Psoas muscle (tissue), 8 donors: ENCODE measurements at places on chromosomes 5 and 9. TPM values are rescaled to one million over a fixed set of nuclear protein-coding genes. Genes with fewer than 3 reads are reported as not detected.
A peak's percentile ranks its signal among the peaks of the same experiment; 100 is the strongest.

- H3K27ac ChIP-seq: no peak overlapping the region
- no peaks in the 10 kb centered on the region for H3K36me3 ChIP-seq
- DNase-seq: no peak
Measured at GRCh38 chr5:78655746-78656290, 7.2 kb upstream of the LHFPL2 start.

GRCh38 chr5:93150311-93151012 lies 430.6 kb downstream of the NR2F1-AS1 start:
- H3K36me3 ChIP-seq: no peaks in the 10 kb centered on the region
- no peak overlapping the region for H3K4me3 ChIP-seq
- H3K4me1 ChIP-seq: peaks cover 7% of the 10 kb centered on the region
- no peak overlapping the region for H3K27ac ChIP-seq
- DNase-seq: no peak

DNA sequence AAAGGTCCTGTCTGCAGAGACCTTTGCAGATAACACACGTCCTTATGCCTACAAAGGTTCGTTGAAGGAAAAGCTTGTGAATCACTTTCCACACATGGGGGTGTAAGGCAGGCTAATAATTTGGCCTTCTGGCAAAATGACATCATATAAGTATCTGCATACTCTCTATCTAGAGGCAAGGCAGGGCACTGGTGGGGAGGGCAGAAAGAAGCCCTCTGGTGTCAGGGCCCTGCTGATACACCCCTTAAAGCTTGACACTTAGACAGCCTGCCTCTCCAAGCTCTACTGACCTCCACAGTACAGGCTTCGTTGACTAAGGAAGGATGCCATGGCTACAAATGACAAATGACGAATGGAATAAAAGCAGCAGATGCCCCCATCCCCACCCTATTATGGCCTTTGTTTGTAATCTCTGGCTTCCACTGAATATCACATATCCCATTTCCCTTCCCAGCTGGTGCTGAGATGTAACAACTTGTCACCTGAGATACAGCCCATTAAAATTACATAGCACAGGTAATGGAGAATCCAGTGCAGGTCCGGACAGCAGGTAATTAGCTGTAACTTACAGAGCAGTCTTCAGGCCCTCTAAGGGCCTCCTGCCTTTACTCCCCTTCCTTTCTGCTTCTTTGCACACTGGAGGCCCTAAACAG lies 76.9 kb upstream of the IFNK start:
- H3K27me3 ChIP-seq: no peaks in the 10 kb centered on the region
- DNase-seq: no peak
- H3K4me1 ChIP-seq: no peaks in the 10 kb centered on the region
- H3K36me3 ChIP-seq: no peaks in the 10 kb centered on the region
- no peak overlapping the region for H3K27ac ChIP-seq
- H3K4me3 ChIP-seq: no peak overlapping the region

DNA sequence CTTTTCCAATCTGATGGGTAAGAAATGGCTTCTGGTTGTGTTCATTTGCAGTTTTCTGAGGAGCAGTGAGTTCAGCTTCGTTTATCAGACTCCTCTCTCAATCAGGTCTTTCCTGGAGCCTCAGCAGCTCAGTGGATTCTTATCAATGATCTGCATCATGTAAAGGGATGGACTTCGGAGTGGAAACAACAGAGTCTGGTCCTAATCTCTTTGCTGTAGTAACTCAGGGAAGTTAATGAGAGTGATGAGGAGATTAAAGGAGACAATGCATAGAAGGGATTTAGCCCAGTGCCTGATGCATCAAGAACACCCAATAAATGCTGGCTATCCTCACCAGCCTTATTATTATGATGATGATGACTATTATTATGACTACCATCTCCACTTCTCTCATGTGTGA lies 47.2 kb downstream of the SMIM23 start:
- no peak for DNase-seq
- H3K4me1 ChIP-seq: no peaks in the 10 kb centered on the region
- no peaks in the 10 kb centered on the region for H3K36me3 ChIP-seq
- no peak overlapping the region for H3K27ac ChIP-seq
- no peak overlapping the region for H3K4me3 ChIP-seq
- H3K27me3 ChIP-seq: no peaks in the 10 kb centered on the region

- H3K27ac ChIP-seq: no peak overlapping the region
- no peak overlapping the region for H3K4me3 ChIP-seq
- peaks cover 27% of the 10 kb centered on the region for H3K4me1 ChIP-seq
- H3K36me3 ChIP-seq: no peaks in the 10 kb centered on the region
- DNase-seq: no peak
- no peaks in the 10 kb centered on the region for H3K27me3 ChIP-seq
Measured at GRCh38 chr5:134468921-134469400, 56.5 kb upstream of the JADE2 start.

GRCh38 chr9:128636556-128637530 lies 19.8 kb downstream of the DYNC2I2 start:
- no peak overlapping the region for H3K4me3 ChIP-seq
- H3K4me1 ChIP-seq: peaks cover 14% of the 10 kb centered on the region
- no peaks in the 10 kb centered on the region for H3K27me3 ChIP-seq
- peak overlapping the region; percentile 74 for H3K27ac ChIP-seq
- peak; percentile 12 for DNase-seq
- H3K36me3 ChIP-seq: peaks cover 36% of the 10 kb centered on the region

DNA sequence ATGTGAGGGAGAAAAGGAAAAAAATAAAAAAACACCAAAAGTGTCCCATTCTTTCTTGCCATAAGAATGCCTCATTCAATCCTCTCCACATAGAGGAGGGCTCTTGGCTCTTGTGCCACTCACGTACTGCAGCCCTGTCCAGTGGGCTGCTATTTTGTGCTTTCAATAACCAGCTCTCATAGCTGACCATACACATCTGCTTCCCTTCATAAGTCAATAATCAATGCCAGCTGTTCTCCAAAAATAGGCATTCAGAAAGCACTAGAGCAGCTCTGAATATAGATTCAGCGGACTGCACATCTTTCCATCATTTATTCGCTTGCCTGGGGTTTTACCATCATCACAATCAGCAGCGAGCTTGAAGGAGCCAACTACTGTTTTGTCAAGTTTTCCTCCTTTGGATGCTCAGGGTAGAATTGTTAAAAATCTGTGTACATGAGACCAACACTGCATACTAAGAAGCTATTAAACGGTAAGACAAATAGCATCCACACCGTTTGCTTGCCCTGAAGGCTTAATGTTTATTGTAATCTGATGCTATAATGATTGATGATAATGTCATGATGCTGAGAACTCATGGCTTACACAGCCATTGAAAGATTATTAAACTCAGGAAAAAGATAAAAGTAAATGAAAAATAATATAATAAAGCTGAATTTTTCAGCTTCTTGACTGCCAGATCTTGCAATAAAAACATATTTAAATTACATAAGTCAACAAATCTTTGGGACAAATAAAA lies 80.0 kb downstream of the OXCT1 start:
- H3K4me3 ChIP-seq: no peak overlapping the region
- H3K27me3 ChIP-seq: no peaks in the 10 kb centered on the region
- no peaks in the 10 kb centered on the region for H3K36me3 ChIP-seq
- peaks cover 15% of the 10 kb centered on the region for H3K4me1 ChIP-seq
- H3K27ac ChIP-seq: no peak overlapping the region

DNA sequence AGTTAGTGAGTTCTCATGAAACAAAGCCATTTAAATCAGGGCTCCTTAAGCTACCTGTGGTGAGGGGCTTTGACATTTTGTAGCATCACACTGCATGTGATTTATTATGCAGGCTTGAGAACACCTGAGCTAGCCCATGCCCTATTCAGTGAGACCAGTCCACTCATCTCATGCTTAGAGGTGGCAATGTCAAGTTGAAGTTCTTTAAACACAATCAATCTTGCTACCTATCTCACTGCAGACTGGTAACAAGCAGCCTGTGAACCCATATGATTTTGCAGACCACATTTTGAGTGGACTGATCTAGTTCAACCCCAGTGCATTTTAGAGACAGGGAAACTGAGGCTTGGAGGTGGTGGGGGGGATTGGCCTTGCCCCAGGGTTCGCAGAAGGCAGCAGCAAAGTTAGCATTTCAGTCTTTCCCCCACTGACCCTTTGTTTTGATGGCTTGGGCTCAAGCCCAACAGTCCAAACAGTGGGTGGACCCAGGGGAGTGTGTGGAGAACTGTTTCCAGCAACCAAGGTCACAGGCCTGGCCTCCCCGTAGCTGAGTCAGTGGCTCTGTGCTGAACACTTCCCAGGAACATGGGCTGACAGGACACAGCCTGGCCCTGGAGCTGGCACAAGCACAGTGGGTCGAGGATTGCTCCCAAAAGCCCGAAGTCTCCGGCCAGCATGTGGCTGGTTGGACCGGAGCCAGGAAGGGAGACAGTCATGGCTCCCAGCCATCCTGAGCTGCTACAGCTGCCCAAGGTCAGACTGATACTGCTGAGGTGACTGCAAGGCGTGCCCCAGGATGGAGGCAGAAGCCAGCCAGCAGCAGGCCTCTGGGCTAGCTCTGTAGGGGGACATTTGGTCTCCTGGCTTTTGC lies 95.3 kb downstream of the RGS3 start:
- peak overlapping the region; percentile 43 for H3K27ac ChIP-seq
- H3K4me3 ChIP-seq: no peak overlapping the region
- peak; percentile 83 for DNase-seq
- no peaks in the 10 kb centered on the region for H3K36me3 ChIP-seq

DNA sequence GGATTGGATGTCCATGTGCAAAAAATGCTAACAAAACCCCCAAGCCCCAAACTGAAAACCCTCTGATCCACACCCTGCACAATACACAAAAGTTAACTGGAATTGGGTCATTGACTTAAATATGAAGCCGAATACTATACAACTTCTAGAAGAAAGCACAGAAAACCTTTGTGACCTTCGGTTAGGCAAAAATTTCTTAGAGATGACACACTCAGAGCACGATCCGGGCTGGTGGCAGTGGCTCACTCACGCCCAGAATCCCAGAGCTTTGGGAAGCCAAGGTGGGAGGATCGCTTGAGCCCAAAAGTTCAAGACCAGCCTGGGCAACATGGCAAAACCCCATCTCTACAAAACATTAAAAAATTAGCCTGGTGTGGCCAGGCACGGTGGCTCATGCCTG lies 1.8 kb upstream of the DIPK1B start:
- no peak overlapping the region for H3K4me3 ChIP-seq
- no peak overlapping the region for H3K27ac ChIP-seq
- no peaks in the 10 kb centered on the region for H3K36me3 ChIP-seq

DNA sequence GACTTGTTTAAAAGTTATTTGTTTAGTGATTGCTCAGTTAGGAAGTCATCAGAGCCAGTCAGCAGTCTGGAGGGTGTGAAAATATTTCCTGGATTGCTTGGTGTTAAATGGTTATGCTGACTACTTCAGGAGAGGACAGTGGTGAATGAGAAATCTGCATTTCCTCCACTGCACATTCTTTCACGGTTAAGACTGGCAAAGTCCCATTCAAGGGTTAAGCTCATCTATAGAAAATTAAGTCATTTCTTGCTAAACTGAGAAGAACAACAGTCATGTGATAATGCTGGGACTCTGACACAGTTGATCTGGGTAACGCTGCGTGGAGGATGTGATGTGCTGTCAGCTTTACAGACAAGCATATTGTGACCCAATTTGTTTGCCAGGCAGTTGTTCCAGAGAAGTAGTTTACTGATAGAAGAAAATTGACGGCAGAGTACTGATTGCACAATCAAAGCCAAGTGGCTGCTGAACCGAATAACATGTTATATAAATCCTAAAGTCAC lies 80.4 kb downstream of the GRAMD2B start:
- no peaks in the 10 kb centered on the region for H3K36me3 ChIP-seq
- DNase-seq: no peak
- no peak overlapping the region for H3K4me3 ChIP-seq
- H3K27ac ChIP-seq: no peak overlapping the region

GRCh38 chr5:88746438-88746882 lies 136.5 kb downstream of the MEF2C start:
- DNase-seq: no peak
- H3K27me3 ChIP-seq: no peaks in the 10 kb centered on the region
- peaks cover under 1% of the 10 kb centered on the region for H3K36me3 ChIP-seq
- peak overlapping the region; percentile 84 for H3K27ac ChIP-seq
- peaks cover 61% of the 10 kb centered on the region for H3K4me1 ChIP-seq
- H3K4me3 ChIP-seq: no peak overlapping the region

The LHX3 gene
- not detected for total RNA-seq

The CBY3 gene
- not detected for total RNA-seq

The ANKRD18B gene
- total RNA-seq: 0.30 TPM

The PCDHGB2 gene
- 2.2 TPM for total RNA-seq

The CDX1 gene
- total RNA-seq: not detected

The C9orf153 gene
- total RNA-seq: 0.36 TPM

The FOXD1 gene
- 0.94 TPM for total RNA-seq
